Skin of body (tissue), 3 donors: ENCODE measurements at places on chromosomes 7 and 10.

DNA sequence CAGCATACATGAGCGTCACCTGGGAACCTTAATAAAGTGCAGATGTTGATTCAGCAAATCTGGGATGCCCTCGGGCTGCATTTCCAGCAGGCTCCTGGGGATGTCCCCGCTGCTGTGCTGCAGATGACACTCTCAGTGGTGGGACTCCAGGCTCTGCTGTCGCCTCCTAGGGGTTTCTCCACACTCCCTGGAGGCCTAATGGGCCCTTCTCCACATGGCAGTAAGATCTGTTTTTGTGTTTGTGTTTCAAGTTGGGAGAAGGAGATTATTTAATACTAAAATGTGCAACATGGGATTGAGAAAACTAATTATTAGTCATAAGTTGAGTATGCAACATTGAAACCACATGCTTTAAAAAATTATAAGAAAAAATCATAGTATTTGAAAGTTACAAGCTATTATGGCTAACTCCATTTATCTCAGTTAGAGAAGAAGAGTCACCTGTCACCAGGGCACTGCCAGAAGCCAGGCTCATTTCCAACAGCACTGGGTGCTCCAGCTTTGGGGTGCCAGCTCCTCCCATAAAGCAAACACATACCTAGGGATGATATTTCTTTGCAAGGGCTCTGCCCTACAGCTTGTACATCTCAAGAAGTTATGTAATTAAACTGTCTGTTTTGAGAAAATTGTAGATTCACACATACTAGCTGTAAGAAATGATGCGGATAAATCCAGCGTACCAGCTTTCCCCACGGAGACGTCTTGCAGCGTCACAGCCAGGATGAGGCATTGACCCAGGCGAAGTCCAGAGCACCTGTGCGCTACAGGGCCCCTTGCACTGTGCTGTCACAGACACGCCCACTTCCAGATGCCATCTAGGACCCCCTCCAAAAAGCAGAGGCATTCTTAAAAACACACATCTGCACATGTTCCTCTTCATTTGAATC, 106.4 kb downstream of the EGFR start:
- peak; percentile 59 for DNase-seq

DNA sequence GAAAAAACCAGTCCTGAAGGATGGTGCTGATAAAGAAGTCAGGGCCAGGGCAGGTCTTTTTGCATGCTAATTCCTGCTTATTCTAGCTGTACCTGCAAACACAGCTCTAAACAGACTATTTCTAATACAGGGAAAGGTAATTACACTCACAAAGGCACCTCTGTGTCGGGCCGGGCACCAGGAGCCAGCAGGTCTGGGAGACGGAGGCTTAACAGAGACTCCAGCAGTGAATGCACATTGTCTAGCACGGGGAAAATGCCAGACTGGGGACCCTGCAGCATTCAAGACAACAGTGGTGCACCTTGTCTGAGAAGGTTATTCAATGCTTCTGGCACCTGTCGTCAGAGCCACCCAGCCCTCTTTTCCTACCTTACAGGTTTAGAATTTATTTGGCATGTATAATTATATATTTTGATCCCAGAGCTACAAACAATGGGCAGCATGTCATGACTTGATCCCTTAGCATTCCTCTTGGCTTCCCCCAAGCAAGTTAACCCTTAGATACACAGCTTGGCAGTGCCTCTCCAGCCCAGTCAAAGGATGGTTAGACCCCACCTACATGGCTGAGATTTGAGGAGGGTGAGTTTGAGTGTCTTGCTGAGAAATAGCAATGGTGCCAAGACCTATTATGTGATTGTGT, 185.2 kb downstream of the SLC25A13 start:
- DNase-seq, result no peak

- no peak for DNase-seq
Observed at GRCh38 chr10:86364491-86365345, 1.9 kb downstream of the GRID1 start.

- no peak for DNase-seq
Observed at GRCh38 chr7:91375378-91375777, 111.1 kb downstream of the FZD1 start.

DNA sequence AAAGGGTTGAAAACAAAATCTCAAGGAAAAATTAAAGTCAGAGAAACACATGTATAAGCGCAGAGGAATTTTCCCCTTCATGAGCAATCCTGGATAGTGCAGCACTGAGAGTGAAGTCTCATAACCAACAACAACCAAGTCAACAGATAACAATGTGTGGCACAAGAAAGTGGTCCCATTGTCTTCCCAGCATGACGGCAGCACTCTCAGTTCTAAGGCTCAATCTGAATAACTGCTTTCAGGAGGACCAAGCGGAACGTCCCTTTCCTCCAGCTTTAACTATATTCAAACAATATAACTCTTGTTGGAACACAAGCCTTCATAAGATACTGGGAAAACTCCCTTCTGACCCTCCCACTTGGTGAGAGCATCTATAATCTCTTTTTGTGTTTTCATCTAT, 137.9 kb downstream of the RAPGEF5 start:
- peak; percentile 37 for DNase-seq

DNA sequence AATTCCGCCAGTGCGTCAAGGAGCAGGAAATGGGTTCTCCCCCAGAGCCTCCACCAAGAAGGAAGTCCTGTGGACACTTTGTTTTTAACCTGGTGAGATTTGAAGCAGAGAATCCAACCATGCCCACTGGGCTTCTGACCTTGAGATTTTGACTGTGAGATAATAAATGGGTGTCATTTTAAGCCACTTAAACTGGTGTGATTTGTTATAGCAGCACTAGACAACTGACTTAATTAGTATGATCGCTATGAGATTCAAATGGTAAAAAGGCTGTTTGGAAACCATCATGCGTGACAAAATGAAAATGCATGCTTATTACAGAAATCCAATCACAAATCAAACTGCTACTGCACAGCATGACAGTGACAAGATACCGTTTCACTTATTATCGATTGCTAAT, 98.0 kb downstream of the ADAM12 start:
- DNase-seq, result no peak

GRCh38 chr10:31146491-31147209, 115.0 kb upstream of the ZNF438 start:
- DNase-seq, result peak; percentile 88

DNA sequence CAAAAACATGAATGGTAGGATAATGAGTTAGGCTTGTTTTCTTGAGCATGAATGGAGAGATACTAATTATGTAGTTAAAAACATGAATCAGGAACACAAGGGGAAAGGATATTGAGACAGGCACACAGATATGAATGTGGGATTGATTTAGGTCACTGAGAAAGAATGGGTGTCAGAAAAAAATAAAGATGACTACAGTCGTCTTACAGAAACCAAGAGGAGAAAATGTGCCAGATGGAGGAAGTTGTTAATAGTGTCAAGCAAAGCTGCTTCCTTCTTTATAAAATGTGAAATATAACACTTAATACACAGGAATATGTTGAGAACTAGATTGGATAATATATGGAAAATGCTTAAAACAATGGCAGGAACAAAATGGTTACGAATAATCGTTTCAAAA, 173.3 kb upstream of the BET1 start:
- peak; percentile 32 for DNase-seq

GRCh38 chr7:15123901-15124300, 221.3 kb upstream of the DGKB start:
- no peak for DNase-seq

- DNase-seq, result no peak
Observed at GRCh38 chr7:106074257-106074656, 37.9 kb downstream of the SYPL1 start.

DNA sequence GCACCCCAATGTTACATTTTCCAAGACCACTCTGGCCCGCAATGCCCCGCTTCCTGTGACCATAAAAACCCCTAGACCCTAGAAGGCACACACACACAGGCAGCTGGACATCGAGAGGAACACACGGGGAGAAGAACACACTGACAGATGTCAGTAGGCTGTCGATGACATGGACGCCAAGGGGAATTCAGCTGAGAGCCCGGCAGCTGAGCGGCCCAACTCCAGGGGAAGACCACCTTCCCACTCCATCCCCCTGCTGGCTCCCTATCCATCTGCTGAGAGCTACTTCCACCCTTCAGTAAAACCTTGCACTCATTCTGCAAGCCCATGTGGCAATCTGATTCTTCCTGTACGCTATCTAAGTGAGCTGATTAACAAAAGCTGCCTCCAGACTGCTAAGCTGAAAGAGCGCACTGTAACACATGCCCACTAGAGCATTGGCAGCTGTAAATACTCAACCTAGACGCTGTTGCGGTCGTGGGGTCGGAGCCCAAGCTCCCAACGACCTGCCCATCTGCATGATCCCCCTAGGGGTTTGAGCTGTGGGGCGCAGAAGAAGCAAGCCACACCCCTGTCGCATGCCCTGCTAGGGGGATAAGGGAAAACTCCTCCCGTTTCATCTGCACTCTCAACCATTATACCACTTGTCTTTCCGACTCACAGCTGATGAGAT, 843.6 kb upstream of the POT1 start:
- no peak for DNase-seq

GRCh38 chr10:126702181-126702580, 31.7 kb upstream of the C10orf90 start:
- DNase-seq, result no peak

DNA sequence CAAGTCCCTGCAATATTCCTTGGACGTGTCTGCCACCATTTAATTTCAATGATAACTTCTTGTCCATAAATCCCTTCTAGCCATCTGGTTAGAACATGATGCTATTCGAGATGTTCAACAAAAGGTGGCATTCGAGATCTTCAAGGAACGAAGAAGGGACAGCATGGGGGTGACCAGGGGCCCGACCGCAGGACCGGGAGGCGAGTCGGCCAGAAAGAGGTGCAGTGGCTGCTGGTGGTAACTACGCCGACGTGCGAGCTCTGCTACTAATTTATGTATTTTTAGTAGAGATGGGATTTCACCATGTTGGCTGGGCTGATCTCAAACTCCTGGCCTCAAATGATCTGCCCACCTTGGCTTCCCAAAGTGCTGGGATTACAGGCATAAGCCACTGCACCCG, 4.7 kb downstream of the OPTN start:
- DNase-seq, result no peak

GRCh38 chr10:6211671-6212635, 9.2 kb downstream of the PFKFB3 start:
- no peak for DNase-seq

DNA sequence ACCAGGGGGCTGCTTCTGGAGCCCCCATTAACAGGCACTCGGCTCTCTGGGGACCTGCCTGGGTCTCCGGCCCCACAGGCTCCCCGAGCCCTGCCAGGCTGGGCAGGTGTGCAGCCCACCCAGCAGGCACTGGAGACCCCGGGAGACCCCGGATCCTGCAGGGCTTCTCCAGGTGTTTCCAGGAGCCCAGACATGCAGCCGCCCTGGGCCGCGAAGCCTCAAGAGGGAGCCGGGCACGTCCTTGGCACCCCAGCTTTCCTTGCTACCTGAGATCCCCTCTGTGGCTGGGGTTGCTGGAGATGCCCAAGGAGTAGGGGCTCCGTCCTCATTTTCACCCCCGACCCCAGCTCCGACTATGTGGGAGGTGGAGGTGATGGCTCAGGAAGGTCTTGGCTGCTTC, 7.7 kb upstream of the AMZ1 start:
- DNase-seq, result no peak

DNA sequence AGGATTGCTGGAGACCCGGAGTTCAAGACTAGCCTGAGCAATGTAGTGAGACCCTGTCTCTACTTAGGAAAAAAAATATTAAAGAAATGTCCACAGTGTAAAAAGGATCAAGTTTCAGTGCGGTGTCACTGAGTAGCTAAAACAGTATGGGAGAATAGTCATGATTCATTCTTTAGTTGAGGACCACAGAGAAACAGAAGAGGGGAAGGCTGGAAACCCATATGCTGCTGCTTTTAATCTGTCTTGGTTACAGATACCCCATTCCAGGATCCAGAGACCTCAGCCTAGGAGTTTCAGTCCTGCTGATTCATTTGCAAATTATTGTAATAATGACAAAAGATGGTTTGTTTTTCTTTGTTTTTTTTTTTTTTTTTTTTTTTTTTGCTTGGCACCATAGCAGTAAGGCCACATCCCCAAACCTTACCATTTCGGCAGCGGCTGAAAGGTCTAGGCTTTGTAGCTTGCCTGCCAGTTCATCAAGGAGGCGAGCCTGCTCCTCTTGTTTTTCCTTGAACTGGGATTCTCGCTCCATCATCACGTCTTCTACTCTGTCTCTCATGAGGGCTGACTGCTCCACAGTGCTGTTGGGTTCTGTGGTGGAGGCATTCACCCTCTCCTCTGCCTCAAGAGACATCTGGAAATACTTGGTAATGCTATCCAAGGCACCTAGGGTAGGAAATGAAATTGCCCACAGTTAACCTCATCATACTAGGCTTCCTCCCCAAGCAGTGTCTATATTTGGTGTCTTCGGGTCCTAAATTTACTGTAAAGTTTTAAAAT, 44.2 kb downstream of the DLD start:
- DNase-seq, result no peak

DNA sequence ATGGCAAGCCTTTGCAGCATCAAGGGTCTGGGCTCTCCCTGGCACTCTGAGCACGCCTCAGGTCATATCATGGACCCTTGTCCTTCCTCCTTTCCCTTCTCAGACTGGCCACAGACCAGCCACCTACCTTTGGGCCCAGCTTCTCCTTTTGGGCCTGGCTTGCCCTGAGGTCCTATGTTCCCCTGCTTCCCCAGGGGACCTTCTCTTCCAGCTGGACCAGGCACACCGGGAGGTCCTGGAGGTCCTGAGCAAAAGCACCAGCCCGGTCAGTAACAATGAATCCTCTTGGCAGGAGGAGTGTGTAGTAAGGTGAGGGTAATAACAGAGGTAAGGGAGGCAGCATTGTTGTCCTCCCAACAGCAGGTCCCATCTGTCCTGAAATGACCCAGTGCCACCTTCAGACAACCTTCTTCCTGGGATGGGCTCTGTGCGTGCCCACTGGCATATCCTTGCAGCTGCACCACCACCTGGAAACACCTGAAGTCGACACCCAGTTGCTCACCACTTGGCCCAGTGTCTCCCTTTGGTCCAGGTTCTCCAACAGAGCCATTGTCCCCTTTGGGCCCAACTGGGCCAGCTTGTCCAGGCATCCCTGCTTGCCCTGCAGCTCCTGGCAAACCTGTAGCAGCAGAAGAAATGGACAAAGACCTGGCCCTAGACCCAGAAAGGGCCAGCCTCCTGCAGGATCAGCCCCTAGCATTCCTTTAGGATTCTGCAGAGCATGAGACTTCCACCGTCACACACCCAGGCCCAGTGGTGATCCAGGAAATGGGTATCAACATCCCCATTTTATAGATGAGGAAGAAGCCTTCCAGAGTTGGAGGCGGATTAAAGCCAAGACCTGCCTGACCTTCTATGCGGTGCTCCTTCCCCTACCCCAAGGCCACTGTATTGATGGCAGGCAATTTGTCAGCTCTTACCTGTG, 6.4 kb downstream of the SFTPD start:
- DNase-seq, result no peak
